ENCODE measurements at places on chromosomes 12 and 14.
A peak's percentile ranks its signal among the peaks of the same experiment; 100 is the strongest.

DNA sequence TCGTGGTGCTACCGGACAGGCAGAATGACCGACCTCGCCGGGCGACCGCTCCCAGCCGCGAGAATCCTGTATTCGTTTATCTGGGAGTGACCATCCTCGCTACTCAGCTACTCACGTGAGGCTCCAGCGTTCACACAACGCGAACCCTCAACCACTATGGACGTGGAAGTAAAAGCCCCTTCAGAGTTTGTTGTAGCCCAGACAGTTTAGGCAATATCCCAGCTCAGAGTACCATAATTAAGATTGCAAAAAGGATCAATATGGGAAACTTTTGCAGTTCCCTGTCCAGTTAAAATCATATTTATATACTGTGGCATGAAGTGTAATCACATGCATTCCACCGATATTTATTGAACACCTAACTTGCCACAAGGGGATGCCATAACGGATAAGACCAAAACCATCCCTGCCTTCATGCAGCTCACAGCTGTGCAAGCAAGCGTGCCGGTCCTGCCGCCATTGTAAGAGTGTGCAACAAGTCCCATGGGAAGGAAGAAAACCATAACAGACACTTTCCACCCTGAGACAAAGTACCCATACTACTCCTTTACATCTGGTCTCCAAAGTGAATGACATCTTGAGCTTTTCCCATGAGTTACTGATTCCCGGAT, 938 bp upstream of the MAX start:
- no peak for DNase-seq

DNA sequence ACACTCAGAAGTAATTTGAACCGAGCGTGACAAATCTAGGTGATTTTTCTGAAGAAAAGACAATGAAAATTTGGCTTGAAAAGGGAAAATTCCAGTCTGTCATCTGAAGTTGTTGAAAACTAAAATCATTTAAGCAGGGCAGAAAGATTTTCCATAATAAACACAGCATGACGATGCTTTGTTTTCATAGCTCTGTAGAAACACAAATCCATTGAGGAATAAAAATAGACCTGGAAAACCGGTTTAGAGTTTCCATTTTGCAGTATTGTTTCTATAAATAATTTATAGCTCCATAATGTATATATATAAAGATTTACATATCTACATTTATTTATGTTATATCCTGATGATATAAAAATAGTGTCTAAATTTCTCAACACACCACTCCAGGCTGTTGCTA, 1918.5 kb upstream of the FLRT2 start:
- DNase-seq, result no peak

GRCh38 chr14:61563162-61563511, 132.2 kb upstream of the HIF1A start:
- peak; percentile 25 for DNase-seq

- no peak for DNase-seq
These were observed 8.8 kb upstream of the CEP170B start for GRCh38 chr14:104856157-104856868.

- DNase-seq, result no peak
These were observed 174.1 kb upstream of the SFSWAP start for GRCh38 chr12:131536766-131537165.

DNA sequence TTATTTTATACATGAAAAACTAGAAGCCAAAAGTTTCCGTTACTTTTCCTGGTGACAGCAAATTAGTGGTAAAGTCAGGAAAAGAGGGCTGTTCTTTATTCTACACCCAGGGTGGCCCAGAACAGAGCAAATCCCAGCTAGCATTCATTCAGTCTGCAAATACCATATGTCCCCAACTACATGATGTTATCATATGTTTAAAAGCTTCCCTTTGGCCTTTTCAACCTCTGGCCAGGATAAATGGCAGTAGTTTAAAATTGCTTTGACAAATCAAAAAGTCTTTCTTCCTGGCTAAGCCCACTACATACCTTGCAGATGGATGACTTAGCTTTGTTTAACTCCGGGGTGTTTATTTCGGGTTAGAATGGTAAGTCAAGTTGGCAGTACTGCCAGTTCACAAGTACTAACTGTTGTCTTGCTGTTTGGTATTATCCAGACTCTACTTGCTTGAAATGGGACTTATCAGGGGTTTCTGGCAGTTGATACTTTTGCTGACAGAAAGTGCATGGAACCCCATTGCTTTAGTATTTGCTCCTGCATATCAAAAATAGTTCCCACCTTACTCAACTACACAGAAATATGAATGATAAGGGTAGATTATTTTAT, 69.7 kb downstream of the PKP2 start:
- DNase-seq, result no peak
